Hypothalamus (tissue), 51 donors: ENCODE measurements at places on chromosomes 5 and 9.

GRCh38 chr5:136425921-136426320, 60.6 kb upstream of the TRPC7 start:
- DNase-seq: no peak

DNA sequence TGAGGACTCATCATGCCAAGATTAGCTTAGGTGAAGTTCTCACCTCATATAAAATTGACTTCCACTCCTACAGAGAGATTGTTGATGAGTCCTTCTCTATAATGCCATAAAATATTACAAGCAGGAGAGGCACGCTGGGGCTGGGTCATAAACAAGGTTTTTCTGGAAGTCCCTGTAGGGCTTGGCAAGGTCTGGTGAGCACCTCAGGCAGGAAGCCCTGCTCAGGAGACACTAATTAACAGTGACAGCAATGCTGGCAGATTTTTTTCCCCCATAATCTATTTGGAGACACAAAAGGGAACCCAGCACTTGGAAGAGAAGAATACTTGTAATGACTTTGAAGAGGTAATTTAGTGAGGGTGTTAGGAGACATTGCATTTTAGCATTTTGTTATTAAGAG, 118.7 kb downstream of the DIRAS2 start:
- DNase-seq: no peak

GRCh38 chr9:26561928-26562327, 330.7 kb downstream of the CAAP1 start:
- no peak for DNase-seq

GRCh38 chr5:113240951-113241726, 193.7 kb downstream of the TSSK1B start:
- DNase-seq: no peak

DNA sequence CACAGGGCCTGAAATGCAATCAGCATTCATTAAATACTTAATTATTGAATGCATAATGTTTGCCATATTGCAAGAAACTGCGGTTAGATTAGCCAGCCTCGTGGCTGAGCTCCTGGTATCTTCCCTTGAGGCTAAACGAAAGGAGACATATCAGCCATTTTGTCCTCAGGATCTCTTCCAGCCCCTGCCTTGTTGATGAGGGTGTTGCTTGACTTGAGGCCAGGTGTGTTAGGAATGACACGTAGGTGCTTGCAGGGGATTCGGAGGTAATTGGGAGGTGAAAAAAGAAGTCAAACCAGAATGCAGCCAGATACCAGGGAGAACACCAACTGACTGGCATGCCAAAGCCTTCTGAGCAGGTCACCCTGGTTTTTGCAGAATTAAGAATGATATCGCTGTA, 12.5 kb downstream of the SH3RF2 start:
- DNase-seq: no peak

- DNase-seq: no peak
These were observed 87.6 kb downstream of the MAP1B start for GRCh38 chr5:72194846-72195245.

DNA sequence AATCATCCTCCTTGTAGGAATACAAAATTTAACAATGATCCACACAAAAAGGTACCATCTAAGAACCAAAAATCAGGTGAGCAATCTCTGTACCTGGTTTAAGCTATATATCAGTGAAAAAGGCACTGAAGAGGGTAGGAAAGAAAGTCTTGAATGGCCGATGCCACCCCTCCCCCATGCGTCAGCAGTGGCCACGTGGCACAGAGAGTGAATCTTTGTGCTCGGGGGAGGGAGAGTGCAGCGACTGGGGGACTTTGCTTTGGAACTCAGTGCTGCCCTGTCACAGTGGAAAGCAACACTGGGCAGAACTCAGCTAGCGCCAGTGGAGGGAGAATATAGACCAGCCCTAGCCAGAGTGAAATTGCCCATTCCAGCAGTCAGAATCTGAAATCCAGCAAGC, 28.3 kb upstream of the PDE4D start:
- no peak for DNase-seq

- peak; percentile 75 for DNase-seq
These were observed 4.9 kb downstream of the PCDHGC5 start for GRCh38 chr5:141493500-141494422.

DNA sequence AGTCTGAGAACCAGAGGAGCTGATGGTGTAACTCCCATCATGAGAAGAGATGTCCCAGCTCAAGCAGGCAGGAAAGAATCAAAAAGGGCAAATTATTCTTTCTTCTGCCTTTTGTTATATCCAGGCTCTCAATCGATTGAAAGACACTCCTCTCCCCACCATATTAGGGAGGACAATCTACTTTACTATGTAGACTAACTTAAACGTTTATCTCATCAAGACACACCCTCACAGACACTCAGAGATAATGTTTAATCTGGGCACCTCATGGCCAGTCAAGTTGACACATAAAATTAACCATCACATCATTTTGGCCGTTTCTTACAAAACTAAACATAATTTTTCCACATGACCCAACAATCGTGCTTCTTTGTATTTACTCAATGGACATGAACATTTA, 534.3 kb upstream of the RORB start:
- DNase-seq: no peak

DNA sequence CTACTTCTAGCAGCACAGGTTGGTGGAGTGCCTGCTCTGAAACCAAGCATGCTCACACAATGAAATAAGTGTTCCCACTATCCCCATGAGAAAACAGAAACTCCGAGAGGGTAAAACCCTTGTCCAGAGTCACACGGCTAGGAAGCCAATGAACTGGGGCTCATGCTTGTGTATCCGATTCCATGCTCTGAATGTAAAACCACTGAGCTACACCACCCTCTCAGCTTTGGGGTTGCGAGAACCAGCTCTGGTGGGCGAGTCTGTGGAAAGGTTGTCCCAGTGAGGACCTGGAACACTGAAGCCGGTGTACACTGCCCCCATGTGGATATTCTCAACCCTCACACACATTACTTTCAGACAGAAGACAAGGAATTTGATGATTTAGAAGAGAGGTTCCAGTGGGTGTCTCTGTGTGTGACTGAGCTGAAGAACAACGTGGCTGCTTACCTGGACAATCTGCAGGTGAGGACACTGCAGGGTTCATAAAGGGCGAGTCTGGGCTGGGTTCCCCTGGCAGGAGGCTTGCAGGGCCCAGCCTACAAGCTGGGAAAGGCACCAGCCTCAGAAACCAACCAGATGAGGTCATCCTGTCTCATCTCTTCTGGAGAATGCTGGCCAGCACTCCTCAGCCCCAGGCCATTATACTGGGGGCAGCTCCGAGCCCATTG, 37.4 kb downstream of the ARHGEF37 start:
- peak; percentile 16 for DNase-seq

DNA sequence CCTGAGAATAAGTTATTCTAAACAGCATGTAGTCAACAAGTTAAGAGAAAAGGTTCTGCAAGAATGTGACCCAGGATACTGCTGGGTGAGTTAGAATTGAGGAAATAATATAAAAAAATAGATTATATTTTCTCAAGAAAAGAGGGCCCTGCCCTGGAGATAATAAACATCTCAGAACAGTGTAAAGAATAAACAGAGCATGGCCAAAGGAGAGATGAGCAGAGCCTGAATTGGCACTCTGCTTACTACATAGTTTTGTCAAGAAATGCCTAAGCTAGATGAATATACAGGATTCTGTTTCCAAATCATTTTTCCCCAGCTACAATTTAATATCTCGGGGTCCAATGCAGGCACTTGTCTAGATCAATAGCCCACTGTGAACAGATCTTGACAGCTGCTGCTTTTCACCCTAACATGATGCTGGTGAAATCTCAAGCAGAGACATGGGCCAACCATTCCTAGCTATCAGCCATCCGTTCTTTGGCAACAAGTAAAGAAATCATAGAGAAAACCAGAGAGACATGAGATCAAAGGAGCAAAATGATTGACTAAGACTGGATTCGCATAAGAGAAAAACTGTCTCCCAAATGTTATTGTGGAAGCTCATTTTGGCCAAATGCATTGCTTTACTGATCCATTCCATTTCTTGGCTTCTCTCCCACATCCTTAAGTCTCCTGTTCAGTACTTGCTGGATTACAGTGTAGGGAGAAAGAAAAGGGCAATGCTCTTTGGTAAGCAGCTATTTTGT, 173.2 kb downstream of the PRELID2 start:
- DNase-seq: no peak

DNA sequence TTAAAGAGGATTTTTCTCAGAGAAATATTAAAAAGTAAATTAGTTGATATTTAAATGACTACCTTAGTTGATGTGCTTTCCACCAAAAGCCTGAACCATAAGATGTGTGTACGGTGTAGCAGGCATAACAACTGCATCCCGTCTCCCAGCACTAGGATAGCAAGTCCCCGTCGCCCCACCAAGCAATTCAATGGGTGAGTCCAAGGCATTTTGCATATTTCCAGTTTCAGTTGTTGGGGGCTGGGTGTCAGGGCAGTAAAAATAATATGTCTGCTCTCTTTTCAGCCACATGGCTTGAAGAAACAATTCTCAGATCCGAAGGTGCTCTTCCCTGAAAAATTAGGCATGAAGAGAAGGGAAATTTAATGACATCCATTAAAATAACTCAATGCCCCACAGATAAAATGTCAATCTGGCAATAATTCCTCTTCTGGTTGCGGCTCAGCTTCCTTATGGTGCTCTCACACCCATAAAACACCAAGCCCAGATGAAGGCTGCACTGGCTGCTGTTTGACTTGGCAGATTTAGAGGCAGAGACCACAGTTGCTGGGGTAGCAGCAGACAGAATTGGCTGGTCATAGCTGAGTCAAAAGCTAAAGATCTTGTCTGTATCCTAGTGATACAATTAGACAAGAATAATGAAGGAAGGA, 124.4 kb upstream of the ADCY2 start:
- no peak for DNase-seq

GRCh38 chr5:174991847-174992246, 267.5 kb downstream of the MSX2 start:
- DNase-seq: no peak

DNA sequence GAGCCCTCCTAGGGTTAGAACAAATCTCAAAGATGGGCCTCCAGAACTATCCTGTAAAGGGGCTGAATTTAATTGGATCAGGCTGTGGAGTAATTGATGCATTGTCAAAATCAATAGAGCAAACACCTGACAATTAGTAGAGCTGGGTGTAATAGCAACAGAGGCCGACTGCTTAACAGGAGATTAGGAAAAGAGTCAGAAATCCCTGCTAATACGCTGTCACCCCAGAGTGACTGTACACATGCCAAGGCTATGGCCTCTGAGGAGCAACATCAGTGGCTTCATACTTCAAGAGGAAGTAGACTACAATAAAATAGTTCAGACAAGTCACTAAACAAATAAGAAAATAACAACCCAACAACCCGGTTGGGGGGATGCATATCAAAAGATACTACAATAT, 18.7 kb upstream of the GRPEL2 start:
- no peak for DNase-seq

DNA sequence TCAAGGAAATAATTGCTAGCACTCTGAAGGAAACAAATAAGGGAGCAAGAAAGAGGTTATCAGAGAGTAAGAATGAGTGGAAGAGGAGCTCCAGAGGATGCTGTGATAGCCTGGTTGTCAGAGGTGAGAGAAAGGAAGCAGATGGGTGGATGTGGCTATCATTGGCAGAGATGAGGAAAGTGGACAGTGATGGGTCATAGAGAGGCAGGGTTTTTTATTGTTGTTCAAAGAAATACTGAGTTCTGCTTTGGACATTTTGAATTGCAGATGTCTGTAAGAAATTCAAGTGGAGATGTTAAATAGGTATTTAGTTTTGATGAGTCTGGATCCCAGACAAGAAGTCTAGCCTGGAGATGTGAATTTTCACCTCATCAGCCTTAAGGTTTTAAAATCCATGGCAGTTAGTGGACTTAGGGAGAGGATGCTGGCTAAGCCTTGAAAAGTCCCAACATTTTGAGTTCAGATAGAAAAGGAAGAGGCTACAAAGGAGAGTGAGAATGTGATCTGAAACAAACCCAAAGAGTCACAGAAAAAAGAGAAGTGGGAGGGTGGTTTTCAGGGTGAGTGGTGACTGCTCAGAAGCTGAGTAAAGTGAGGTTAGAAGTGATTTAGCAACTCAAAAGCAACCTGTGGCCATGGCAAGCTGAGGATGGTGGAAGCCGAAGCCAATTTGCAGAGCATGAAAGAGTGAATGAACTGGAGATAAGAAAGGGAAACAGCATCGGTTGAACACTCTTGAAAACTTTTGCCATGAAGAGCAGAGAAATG, 50.4 kb downstream of the PPIC start:
- DNase-seq: no peak

GRCh38 chr9:37905131-37905505, 1.2 kb upstream of the SLC25A51 start:
- DNase-seq: no peak

DNA sequence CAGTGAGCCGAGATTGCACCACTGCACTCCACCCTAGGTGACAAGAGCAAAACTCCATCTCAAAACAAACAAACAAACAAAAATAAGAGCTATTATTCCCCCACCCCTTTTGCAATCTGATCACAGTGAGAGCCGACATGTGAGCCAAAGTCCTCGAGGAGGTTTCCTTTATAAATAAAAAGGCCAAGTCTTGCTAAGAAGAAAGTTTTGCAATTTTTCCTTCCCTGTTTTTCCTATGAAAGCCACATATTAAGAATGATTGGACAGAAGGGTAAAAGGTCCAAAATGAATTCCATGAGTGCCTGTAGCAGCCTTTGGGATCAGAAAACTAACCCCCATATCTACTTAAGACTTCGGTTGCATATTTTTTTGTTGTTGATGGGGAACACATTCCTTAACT, 179.7 kb downstream of the TSSK1B start:
- no peak for DNase-seq

DNA sequence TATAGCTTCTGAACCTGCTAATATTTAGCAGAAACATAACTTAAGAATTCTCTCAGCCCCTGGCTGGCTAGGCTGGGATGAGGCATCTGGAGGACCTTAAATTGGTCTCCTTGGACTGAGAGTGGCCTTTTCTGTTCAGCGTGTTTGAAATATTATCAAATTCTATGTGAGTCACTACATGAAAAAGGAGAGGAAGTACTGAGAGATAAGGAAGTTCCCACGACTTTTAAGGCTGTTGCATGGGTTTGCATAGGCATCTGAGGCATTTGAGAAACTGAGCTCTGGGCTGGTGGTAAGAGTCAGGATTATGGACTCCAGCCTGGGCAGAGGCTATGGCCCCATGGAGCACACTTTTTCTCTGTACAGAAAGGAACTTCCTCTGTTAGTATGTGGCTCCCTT, 816.2 kb upstream of the GRAMD2B start:
- DNase-seq: no peak

- DNase-seq: no peak
These were observed 1.7 kb downstream of the SH3PXD2B start for GRCh38 chr5:172452398-172453205.
